ENCODE measurements at places on chromosomes 7 and 10.

DNA sequence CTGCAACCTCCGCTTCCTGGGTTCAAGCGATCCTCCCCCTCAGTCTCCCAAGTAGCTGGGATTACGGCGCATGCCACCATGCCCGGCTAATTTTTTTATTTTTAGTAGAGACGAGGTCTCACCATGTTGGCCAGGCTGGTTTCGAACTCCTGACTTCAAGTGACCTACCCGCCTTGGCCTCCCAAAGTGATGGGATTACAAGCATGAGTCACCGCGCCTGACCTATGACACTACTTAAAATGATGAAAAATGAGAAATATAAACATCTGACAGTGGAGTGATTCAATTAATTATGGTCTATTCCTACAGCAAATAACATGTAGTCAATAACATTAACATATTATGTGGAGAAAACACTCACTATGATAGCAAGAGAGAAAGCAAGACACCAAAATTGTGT, 2.2 kb downstream of the BRAT1 start:
- no peak for DNase-seq

DNA sequence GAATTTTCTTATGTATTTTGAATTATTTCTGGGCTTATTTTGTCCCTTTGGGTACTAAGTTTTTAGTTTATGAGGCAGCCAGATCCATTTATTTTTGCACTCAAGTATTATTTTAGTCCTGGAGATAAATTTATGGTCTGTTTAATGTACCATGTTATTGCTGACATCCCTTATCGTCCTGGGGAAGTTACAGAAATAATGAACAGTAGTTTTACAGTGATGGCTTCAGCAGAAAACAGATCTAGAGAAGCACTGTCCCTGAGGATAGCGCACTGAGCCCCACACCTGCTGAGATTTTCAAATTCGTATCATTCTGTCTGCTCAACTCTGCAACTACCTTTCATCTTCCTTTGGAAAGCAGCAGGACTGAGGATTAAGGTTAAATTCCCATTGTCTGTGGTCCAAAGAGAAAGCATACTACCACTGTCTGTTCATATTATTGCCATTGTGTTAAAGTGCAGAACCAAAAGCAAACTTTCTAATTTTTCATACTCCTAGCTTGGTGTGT, 168.3 kb downstream of the SNX13 start:
- no peak for DNase-seq

DNA sequence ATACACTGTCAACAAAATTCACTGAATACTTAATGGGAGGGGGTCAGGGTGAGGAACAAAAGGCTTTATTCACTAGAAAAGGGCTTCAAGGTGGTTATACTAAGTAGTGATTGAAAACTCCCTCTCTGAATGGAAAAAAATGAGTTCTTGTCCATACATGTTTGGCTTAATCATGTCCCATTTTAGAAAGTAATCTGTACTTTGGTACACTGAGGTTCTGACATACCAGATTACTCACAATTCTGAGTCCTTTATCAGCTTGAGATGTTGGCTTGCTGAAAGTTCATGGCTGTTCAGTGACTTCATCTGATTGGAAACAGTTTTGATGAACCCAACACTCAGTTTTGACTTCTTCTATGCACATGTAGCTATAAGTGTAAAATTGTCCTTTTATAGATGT, 12.8 kb upstream of the NOBOX start:
- DNase-seq: no peak

DNA sequence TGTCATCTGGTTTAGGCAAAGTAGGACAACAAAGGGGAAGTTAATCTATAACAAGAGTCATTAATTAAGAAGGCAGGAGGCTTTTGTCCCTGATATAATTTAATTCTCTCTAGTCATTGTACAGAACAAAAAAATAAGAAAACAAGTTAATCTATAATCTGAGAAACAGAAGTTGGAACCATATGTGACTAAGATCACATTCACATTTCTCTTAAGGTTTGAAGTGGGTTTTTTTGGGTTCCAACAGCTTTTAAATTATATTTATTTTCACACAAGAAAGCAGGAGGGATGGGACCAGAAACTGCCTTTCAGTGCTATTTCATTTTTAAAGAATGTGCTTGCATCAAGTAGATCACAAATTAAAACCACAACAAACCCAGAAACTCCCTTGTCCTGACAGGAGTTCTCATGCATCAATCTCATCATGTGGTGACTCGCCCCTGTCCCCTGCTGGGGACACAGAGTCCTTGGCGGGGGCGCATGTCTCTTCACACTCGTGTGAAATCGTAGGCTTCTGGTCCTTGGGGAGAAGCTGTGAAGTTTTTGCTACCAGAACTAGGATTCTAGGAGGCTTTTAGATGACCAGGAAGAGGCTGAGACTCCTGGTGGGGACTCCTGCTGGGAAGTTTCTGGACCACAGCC, 10.1 kb upstream of the OPN4 start:
- no peak for DNase-seq

DNA sequence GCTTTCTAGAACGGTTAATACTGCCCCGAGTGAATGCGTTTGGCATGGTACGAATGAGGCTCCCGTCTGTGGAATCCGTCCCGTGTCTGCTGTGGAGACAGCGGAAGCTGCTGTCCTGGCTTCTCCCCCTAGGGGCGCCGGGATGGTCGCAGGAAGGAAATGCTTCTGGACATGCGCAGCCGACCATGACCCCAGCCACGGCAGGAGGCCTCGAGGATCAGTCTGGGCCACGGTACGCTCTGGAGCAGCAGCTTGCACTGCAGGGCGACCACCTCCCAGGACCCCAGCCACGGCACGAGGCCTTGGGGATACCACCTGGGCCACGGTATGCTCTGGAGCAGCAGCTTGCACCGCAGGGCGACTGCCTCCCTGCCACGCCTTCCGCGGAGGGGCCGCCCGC, 107.9 kb downstream of the CYTH3 start:
- no peak for DNase-seq
